ENCODE measurements at places on chromosomes 13 and 19.

DNA sequence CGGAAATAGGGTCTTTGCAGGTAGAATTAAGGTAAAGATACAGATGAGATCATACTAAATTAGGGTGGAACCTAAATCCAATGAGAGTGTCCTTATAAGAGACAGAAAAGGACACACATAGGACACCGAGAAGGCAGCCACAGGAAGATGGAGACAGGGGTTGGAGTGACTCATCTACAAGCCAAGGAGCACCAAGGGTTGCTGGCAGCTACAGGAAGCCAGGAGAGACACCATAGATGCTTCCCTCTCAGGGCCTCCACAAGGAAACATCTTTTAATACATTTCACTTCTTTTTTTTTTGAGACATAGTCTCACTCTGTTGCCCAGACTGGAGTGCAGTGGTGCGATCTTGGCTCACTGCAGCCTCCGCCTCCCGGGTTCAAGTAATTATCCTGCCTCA, 10.1 kb downstream of the TMEM143 start:
- DNase-seq: no peak

DNA sequence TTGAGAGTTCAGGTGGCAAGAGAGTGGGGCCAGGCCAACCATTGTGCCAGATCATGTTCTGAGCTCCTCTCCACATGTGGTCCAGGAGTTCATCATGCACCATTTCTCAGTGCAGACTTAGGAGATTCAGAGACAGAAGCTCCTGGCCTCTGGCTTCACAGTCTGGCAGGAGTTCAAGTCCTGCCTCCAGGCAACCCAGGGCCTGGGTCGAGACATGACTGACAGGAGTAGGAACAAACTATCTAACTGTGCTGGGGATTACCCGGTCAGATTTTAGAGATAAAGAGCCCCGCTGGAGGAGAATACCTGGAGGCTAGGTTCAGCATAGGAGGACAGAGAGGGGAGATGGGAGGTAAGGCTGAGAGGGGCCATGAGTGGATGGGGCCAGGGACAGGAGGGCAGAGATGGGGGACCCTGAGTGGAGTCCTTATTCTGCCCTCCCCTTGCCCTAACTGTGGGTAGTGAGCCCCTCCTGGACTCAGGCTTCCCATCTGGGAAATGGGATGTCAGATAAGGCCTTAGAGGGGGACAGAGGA, 906 bp upstream of the CYP4F11 start:
- DNase-seq: no peak

DNA sequence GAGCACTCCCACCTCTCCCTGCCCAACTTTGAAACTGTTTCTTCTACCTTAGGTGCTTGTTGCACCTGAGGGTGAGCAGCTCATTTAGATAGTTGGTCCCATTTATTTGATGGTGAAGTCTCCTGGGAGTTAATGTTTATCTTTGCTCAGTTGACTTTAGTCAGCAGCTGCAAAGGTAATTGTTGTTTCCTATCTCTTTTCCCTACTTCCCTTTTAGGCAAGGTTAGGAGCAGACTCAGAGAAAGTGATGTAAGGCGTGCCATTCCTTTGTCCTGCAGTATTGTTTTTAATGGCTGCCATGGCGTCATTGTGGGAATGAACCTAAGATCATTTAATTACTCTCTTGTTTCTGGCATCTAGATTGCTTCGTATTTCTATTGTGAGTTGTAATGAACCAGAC, 11.6 kb downstream of the AKAP11 start:
- DNase-seq: no peak

GRCh38 chr13:37627428-37627827, 28.9 kb upstream of the POSTN start:
- DNase-seq: no peak

GRCh38 chr19:8046569-8047165, 5.9 kb upstream of the CCL25 start:
- DNase-seq: no peak

DNA sequence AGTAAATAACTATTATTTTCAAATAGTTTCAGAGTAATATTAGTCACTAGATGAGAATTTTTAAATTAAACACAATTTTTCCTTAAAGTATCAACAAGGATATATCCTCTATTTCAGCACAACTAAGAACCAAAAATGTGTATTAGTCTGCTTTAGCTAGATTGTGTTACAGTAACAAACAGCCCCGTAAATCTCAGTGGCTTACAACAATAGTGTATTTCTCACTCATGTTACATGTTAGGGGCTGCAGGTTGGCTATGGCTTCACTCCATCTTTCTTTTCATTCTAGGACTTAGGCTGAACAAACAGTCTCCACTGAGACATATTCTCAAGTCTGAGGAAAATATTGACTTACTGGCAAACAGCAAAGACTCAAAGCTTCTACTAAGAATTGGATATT, 11.6 kb upstream of the SUCLA2 start:
- no peak for DNase-seq

GRCh38 chr13:45554604-45555109, 60.9 kb downstream of the ERICH6B start:
- no peak for DNase-seq

GRCh38 chr13:67306742-67307141, 76.6 kb upstream of the PCDH9 start:
- no peak for DNase-seq

- DNase-seq: no peak
Observed at GRCh38 chr19:56841193-56841543, 642 bp upstream of the PEG3 start.

DNA sequence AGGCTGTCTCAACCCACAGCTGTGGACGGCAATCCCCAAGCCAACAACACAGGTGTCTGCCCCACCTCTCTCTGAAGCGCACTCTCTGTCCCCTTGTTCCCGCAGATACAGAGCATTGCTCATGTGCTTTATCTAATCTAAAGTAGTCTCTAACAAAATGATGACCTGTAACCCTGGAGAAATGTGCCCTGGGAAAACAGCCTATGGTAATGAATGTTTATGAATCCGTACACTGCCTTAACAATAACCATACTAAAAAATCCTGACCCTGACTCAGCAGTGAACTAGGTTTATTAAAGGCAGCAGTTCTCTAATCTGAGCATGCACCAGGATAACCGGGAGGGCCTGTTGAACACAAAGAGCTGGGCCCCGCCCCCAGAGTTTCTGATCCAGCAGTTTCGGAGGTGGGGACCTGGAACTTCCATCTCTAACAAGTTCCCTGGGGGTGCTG, 50.7 kb upstream of the SLC15A1 start:
- DNase-seq: no peak

DNA sequence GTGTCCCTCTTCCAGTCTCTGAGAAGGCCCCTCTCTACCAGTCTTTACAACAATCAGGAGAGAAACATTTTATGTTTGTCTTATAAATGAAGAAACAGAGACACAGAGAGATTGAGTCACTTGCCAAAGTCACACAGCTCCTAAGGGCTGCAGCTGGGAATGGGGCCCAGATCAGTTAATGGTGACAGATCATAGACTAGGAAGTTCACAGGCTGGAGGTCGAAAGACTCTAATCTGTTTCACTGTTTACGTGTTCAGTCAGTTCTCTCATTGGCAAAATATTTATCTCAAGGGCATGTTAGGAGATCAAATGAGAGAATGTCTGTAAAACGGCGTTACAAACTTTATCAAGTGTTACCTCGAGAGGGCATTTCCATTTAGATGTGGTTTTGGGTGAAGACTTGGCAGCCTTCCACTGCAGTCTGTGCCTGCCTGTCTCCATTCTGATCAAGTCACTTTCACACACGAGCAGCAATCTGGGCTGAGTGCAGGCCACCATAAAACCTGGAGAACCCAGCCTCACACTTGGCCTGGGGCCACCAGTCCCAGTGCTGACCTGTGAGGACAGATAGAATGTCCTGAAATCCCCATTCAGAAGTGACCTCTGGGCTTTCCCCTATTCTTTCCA, 65.1 kb downstream of the SIAH3 start:
- DNase-seq: no peak

- no peak for DNase-seq
Observed at GRCh38 chr13:67122251-67122650, 107.9 kb downstream of the PCDH9 start.

- no peak for DNase-seq
Observed at GRCh38 chr19:2345076-2345475, 15.0 kb upstream of the TMPRSS9 start.

DNA sequence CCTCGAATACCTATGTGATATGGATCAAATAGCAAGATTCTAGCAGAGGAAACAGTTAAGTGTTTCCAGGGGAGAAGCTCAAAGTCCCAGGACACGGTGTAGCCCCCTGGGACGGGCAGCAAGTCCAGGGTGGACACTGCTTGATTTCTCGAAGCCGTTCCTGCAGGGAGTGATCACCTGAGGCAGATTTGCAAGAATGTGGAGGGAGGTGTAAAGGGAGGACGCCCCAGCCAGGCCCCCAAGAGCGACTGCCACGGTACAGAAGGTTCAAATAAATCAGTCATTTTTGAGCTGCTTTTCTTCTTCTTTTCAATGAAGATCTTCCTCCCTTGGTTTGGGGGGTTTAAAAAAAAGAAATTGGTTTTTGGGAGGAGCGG, 41.4 kb downstream of the KLF2 start:
- DNase-seq: no peak

DNA sequence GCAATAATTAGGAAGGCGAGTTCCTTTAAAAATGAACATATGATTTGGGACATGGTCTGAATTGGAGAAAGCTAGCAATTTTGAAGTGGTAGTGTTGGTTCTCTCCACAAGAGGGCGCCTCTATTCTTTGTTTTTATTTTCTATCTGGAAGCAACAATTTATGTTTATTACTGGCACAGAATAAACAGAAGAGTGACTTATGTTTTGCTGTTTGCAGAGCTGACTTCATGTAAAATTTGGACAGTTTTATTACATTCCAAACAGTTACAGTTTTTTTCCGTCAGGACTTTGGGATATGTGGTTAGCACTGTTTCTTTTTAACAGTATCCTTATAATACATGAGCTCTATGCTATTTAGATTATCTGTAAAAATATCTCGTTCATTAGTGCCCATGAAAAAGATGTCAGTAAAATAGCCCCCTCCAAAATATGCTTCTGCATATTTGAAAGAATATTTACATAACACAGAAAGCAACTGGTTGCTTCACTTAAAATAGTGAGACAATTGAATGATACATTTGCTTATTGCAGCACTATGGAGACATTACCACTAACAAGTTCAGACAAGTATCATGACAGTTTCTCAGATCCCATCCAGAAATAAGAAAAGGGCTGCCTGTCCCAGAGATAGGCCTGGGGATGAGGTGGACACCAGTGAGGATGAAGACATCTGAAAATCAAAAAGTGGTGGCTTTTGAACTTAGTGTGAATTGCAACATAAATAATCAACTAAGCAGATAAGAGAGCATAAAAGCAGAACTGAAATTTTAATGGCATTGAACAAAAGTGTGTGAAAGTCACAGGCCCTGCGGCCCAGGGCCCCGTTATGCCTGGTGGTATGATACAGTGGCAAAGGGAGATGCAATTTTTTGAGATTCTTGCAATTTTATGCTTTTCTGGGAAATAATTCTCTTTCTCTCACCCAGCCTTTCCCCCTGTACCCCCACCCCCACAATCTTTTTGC, 32.3 kb upstream of the FGF9 start:
- DNase-seq: no peak

GRCh38 chr19:45280471-45280961, 29.4 kb downstream of the MARK4 start:
- no peak for DNase-seq

DNA sequence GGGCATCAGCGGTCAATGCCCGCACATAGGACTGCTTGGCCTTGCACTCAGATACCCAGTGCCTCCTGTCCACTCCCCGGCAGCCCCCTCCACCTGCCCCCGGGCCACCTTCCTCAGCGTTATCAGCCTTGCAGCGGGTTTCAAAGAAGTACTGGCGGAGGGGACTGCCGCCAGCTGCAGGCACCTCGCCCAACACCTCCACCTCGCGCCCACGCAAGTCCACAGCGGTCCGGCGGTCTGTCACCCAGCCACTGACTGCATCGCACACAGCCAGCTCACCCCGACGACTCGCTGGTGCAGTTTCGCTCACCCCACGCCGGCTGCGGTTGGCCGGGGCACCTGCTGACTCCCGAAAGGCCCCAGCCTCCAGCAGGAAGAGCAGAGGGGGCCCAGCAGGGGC, 3.2 kb downstream of the NTF4 start:
- DNase-seq: no peak

- DNase-seq: no peak
Observed at GRCh38 chr19:28836421-28836820, 376.5 kb downstream of the UQCRFS1 start.

DNA sequence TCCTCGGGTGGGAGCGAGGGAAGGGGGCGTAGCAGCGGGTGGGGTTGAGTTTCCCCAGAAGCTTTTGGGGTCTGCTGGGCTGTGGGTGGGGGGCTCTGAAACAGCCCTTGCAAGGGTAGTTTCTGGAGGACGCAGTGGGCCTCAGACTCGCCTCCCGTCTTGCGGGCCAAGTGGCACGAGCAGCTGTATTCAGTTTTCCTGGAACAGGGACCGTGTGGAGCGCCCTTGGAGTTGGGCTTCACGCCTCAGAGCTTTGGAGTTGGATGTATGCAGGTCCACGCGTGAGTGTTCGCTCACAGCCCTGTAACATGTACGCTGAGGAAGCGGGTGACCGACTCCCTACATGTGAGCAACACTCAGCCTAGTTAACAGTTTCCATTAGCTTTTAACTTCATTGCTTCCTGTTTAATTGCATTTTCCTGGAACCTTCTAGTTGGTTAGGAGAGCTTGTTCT, 603 bp downstream of the TM9SF2 start:
- DNase-seq: no peak

DNA sequence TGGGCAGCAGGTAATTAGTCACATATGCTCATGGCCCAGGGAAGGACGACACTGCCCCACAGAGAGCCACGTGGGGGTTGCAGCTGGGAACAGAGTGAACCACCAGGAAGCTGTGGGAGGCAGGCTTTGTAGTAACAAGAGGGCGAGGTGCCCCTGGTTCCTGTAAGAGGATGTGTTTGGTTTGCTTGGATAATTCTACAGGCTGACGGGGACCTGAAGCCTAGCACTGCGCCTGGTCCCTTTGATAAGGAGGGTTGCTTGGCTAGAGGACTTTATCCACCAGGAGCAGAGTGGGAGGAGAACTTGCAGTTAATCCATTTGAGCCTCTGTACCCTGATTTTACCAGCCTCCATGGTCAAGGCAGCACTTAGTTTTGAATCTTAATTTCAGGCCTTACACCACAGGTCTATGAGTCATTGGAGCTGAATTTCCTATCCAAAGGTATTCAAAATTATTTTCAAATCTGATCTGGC, 67.4 kb upstream of the CLDN10 start:
- no peak for DNase-seq
